ENCODE measurements at places on chromosomes 16 and 17.
A peak's percentile ranks its signal among the peaks of the same experiment; 100 is the strongest.

DNA sequence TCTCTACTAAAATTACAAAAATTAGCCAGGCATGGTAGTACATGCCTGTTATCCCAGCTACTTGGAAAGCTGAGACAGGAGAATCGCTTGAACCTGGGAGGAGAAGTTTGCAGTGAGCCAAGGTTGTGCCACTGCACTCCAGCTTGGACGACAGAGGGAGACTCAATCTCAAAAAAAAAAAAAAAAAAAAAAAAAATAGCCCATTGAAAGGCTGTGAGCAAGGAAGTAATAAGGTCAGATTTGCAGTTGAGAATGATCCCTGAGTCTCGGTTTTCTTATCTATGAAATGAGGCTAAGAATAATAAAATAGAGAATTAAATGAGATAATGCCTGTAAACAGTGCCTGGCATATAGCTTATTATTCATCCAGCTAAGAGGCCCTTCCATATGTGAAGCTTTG, 1.3 kb upstream of the PDK2 start:
- no peak for DNase-seq

- DNase-seq, result no peak
Measured at GRCh38 chr16:65548470-65548869, 426.6 kb upstream of the CDH11 start.

GRCh38 chr16:75762746-75763145, 36.5 kb upstream of the CPHXL start:
- DNase-seq, result no peak

- no peak for DNase-seq
Measured at GRCh38 chr16:55189224-55189623, 134.8 kb upstream of the IRX6 start.

GRCh38 chr17:8818654-8819330, 19.6 kb upstream of the MFSD6L start:
- DNase-seq, result no peak

GRCh38 chr17:81514739-81515529, 2.3 kb upstream of the ACTG1 start:
- DNase-seq, result peak; percentile 77

GRCh38 chr16:46947900-46948547, 25.4 kb downstream of the DNAJA2 start:
- DNase-seq, result peak; percentile 32

DNA sequence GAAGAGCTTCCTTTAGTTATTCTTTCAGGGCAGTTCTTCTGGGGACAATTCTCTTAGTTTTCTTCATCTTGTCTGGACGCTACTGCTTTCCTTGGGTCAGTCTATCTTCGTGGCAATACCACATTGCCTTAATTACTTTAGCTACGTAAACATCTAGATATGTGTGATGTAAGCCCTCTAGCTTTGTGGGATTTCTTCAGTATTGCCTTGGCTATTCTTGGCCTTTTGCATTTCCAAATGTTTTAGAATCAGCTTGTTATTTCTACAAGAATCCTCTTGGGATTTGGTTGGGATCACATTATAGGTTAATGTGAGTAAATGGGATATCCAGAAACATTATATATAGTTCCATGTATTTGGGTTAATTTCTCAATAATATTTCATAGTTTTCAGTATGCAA, 9.0 kb upstream of the ST6GALNAC2 start:
- no peak for DNase-seq

DNA sequence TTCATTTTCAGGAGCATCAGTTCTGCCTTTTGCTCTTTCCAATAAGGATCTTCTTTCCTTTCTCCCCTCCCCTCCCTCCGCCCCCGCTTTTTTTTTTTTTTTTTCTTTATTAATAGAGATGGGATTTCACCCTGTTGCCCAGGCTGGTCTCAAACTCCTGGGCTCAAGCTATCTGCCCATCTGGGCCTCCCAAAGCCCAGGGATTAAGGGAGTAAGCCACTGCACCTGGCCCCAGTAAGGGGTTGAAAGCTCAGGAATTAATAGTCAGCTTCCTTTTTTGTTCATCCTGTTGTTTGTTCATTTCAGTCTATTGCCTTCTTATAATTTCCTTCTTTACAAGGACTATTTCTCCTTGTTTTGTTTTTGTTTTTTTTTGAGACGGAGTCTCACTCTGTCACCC, 7.9 kb upstream of the C17orf58 start:
- no peak for DNase-seq

DNA sequence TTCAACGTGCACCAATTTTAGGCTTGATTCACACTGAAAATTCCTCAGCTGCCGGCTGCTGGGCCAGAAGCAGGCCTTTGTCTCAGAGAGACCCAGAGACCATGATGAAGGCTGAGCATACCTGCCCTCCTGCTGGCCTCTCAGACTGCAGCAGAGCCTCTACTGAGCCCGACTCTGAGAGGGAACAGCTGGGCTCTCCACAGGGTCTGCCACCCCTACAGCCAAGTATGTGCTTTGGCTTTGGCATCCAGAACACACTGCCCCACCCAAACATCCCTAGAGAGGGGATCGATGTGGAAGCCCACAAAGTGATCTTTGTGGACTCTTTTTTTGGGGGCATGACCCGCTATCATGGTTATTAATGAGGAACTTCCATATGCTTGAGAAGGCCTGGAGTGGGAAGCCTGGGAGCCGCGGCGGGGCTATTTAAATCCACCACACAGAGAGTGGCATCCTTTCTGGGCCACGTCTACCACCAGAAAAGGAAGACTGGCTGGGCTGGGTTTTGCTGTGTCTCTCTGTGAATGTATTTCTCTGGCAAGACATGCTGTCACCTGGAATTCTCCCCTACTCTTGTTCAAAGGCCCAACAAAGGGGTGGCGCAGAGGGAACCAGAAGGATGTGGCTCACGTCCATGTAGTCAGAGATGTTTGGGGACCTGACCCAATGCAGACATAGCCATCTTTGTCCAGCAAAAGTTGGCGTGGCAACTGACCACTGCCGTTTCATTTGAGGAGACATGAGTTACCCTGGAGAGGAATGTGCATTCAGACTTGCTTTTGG, 69.3 kb downstream of the GNAO1 start:
- DNase-seq, result no peak

GRCh38 chr17:44607836-44608690, 48.2 kb upstream of the MEIOC start:
- DNase-seq, result no peak

DNA sequence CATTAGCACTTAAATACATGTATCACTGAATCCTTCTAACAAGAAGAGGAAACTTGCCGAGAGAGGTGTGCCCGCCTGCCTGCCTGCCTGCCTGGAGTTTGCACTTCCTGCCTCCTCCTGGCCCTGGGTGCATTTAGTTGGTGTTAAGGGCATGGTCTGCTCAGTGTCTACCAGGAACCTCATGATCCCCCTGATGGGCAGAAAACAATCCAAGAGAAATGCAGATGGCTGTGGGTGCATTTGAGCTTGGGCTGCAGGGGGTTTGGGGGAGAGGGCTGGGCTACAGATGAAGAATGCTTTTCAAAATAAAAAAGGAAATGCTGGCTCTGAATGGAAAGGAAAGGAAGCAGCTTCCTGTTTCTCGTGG, 10.1 kb downstream of the KSR1 start:
- no peak for DNase-seq

GRCh38 chr16:7998789-7999453, 591.4 kb downstream of the TMEM114 start:
- DNase-seq, result no peak

DNA sequence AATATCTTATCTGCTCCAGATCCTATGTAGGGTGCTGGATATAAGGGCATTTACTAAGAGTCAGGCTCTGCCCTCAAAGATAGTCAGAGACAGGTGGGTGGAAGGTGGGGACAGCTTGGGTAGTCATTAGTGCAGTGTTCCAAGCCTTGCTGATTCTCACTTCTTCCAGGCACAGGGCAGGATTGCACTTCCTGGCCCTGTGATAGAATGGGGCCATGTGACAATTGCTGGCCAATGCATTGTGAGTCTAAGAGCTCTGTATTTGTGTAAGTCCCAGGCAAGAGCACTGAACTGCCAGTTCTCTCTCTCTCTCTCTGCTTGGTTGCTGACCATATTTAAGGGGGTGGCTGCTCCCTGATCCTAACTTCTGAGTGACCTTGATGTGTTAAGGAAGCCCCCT, 112.1 kb downstream of the C16orf78 start:
- DNase-seq, result no peak

- DNase-seq, result no peak
Measured at GRCh38 chr16:29812754-29813643, 1.0 kb downstream of the PRRT2 start.

DNA sequence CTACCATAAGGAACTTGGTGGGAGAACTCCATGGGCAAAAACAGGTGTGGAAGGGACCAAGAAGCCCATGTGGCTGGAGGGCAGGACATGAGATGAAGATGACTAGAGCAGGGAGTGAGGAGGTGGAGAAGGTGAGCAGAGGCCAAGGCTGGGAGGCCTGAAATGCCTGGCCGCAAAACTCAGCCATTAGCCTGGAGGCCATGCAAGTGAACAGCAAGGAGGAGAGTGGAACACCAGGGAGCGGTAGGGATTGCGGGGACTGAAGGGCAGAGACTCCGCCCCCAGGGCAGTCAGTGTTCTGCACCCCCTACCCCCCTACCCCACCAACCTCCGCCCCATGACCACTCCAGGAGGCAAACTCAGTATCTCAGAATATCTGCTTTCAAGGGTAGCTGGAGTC, 17.0 kb downstream of the BCL7C start:
- DNase-seq, result no peak

DNA sequence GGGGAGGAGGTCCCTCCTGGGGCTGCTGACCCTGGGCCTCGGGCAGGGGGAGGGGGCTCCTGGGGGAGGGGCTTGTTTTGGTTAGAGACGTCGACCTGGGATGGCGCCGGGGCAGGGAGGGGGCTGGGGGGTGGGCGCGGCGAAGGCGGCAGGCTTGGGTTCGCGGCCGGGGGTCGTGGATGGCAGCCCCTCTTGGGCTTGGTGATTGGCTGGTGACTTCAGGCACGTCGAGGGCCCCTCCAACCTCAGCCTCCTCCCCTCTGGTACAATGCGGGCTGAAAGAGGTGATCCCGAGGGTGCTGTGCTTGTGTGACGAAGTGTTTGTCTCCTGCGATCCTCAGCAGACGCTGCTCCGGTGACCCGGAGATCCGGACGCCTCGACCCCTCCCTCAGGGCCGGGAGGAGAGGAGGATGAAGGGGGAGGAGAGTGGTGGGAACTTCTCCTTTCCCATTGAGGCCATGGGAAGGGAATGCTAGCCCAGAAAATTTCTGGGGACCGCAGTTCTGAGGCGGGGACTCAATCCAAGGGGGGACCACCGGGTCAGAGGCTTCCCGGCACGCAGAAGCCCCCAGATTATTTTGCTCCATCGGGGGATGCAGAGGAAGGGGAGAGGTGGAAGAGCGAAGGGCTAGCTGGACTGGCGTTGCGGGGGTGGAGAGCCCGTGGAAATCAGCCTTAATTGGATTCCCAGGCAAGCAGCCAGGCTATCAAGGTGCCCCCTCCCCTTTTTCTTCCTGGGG, 43.9 kb downstream of the RAI1 start:
- no peak for DNase-seq

DNA sequence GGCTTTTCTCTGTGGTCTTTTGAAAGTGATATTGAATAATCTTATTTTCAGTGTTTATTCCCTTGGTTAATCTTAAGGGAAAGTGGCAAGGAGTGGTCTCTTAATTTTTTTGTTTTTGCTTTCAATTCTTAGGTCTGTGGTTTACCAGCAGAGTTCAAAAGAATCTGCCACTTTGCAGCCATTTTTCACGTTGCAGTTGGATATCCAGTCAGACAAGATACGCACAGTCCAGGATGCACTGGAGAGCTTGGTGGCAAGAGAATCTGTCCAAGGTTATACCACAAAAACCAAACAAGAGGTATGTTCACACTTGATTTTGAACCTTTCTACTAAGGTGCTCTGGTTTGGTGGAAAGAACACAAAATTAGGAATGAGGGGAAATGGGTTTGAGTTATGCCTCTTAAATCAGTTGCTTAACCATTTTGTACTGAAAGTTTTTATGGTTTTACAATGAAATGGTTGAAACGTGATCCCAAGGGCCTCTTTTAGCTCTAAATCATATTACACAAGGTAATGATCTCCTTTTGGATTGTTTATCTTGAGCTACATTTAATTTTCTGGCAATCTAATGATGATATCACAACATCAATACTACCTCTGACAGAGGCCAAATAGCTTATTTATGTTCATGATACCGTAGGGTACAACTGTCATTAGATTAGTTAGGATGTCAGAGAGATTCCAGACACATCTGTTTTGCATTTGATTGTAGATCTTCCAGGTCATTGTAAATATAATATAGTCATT, 51.6 kb upstream of the CRISPLD2 start:
- no peak for DNase-seq

- DNase-seq, result no peak
Measured at GRCh38 chr17:49834118-49834743, 13.6 kb downstream of the TAC4 start.

DNA sequence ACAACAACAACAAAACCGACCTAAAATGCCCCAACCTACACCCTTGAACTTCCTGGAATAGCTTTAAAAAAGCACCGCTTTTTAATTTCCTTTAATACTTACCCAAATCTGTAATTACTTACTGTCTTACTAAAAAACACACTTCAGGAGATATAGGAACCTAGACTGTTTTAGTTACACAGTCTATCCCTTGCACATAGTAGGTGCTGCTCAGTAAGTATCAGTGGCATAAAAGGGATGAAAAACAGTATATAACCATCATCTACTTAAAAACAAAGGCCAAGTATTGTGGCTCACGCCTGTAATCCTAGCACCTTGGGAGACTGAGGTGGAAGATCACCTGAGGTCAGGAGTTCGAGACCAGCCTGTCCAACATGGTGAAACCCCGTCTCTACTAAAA, 6.1 kb downstream of the SUMO2 start:
- DNase-seq, result no peak

DNA sequence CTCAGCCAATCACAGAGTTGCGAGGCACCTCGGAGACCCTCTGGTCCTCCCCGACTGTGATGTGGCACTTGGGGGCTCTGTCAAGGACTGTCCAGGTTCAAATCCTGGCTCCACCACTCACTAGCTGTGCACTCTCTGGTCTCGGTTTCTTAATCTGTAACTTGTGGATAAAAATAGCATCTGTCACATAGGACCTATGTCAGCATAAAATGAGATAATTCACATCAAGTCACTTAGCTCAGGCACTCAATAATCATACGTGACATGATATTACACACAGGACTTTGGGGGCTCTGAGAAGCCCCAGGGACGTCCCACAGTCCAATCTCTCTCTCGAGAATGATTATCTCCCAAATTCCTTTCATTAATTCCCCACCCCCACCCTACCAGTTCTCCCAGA, 166.4 kb downstream of the COPRS start:
- DNase-seq, result no peak

GRCh38 chr16:88616320-88616719, 22.1 kb upstream of the IL17C start:
- DNase-seq, result no peak

All from activated CD8-positive, alpha-beta memory T cell treated with anti-CD3 and anti-CD28 coated beads, Interleukin-2, amount 50 U/mL, for 4 hours (primary cell).